Muscle of back (tissue), 13 donors: ENCODE measurements at places on chromosomes 5 and 9.

GRCh38 chr5:172697123-172698121, 56.4 kb downstream of the NEURL1B start:
- peak; percentile 95 for DNase-seq

DNA sequence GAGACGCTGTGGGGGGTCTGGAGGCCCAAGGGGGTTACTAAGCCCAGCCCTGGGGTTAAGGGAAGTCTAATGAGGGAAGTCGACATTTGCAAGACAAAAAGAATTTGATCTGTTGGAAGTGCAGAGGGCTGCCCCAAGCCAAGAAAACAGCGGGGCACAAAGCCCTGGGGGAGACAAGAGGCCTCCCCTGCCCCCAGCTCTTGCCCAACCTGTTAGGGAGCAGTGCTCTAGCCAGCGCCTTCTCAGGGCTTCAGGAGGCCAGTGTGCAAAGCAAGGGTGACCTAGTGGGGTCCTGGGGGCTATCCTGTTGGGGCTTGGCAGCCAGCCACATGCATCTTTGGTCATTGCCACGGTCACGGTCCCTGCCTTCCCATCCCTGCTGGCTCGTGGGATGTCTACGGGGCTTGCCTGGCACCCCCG, 25.2 kb downstream of the GFI1B start:
- DNase-seq = no peak

GRCh38 chr5:159210210-159210661, 883 bp upstream of the RNF145 start:
- no peak for DNase-seq

DNA sequence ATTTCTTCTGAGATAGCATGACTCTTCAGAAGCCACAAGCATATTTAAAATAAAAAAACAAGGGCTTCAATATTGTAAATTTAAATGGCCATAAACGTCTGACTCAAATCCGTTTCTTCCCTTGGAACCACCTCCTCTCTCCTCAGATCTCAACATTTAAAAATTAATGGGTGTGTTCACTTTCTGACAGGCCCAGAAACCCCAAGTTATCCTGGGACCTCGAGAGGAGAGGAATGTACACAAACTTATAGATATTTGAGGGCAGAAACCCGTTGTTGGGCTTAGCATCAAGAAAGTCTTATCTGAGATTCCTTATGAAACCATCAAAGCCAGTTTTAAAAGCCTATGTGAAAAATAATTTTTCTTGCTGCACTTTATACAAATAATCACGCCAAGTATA, 29.2 kb downstream of the MLLT3 start:
- no peak for DNase-seq

- no peak for DNase-seq
Observed at GRCh38 chr9:27341545-27342294, 44.8 kb upstream of the EQTN start.

GRCh38 chr5:34603378-34603777, 52.8 kb upstream of the RAI14 start:
- DNase-seq = no peak

DNA sequence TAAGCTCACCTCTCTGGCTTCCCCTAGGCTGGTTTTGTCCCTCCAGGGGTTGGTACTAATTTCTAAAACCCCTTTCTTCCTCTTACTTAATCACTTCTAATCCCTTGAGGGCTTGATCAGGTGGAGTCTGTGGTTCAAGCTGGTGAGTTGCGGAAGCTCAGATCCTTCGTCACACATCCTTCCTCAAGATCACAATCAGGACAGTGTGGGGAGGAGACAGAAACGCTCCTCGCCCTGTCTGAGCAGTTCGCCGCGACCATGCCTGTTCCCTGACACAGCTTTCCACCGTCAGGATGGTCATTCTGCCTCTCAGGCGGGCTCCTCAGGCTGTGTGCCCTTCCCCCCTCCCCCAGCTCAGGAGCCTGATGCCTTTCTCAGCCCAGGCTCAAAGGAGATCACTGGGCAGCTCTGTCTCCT, 24.3 kb downstream of the CPLX2 start:
- peak; percentile 12 for DNase-seq
